ENCODE measurements at places on chromosomes 1 and 21. TPM values are rescaled to one million over a fixed set of nuclear protein-coding genes. Genes with fewer than 3 reads are reported as not detected.

ATP1A4 gene
- total RNA-seq, result 1.6 TPM

DNA sequence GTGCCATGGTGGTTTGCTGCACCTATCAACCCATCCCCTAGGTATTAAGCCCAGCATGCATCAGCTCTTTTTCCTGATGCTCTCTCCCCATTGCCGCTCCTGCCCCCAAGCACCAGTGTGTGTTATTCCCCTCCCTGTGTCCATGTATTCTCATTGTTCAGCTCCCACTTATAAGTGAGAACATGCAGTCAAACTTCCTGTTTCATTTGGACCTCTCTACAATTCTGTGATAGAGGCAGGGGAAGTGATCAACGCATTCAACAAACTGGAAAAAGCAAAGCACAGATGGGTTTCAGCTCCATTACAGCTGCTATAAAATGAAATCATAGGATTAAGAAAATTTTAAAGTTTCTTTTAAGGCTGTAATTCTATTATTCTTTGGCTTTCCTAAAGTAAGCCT is 23.3 kb upstream of the CD55 start:
- DNase-seq, result no peak

INPP5B gene
- 35.4 TPM for total RNA-seq

C8A gene
- not detected for total RNA-seq

- no peak for DNase-seq
These were observed 14.4 kb upstream of the IFI6 start for GRCh38 chr1:27686223-27686990.
